ENCODE measurements at places on chromosomes 5 and 9.
A peak's percentile ranks its signal among the peaks of the same experiment; 100 is the strongest.

GRCh38 chr9:37986771-37987258 lies 82.2 kb downstream of the SHB start:
- DNase-seq, result no peak

GRCh38 chr5:10715605-10716290 lies 45.3 kb downstream of the DAP start:
- DNase-seq, result no peak

GRCh38 chr5:168609806-168610482 lies 30.8 kb upstream of the PANK3 start:
- no peak for DNase-seq

- DNase-seq, result no peak
These were observed 405.5 kb downstream of the PDE4D start for GRCh38 chr5:59487772-59488729.

GRCh38 chr9:130845901-130846481 lies 10.9 kb downstream of the ABL1 start:
- peak; percentile 32 for DNase-seq

GRCh38 chr5:59067956-59068656 lies 485.2 kb downstream of the RAB3C start:
- no peak for DNase-seq

DNA sequence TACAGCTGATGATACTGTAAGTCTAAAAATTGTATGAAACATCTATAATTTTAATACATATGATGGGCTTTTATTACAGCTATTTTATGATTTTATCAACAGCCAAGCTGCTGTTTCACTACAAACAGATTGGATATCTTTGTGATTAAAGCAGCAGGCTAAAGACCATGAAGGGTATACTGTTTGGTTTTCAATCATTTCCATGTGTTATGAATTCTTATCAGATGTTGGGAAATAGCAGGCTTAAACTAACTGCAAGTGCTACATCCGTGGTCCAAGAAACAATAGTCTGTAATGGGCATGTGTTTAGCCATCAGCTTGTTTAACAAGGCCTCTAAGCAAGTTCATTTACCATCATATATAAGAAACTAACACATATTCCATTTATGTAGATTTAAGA lies 107.5 kb downstream of the CWC27 start:
- peak; percentile 47 for DNase-seq

GRCh38 chr5:102701748-102702147 lies 53.4 kb upstream of the PAM start:
- no peak for DNase-seq

DNA sequence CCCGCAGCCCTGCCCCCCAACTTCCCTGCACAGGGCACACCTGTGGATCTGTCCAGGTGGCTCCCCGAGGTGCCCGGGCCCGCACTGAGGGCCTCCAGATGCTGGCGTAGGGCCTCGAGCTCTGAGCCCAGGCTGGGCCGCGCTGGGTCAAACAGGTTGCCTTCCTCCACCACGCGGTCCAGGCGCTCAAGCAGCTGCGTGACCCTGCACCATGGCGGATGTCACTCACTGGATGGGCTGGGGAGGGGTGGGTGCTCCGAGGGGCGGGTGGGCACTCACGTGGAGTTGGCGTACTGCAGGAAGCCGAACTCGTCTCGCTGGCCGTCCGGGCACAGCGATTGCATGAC lies 5.4 kb downstream of the ABCA2 start:
- DNase-seq, result no peak

DNA sequence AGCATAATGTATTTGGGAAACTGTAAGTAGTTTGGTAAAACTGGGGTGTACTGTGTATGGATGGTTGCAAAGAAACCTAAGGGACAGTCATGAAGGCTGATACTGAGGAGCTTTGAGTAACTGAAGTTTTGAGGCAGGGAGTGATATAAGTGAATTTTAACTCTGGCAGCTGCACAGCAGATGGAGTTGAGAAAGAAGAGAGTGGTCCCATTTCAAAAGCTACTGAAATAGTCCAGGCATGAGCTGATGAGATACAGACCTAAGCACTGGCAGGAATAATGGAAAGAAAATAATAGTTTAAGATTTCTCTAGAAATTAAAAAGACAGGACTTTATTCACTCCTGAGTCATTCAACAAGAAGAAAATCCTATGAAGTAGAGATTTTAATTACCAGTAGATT lies 232.0 kb downstream of the CHSY3 start:
- no peak for DNase-seq

DNA sequence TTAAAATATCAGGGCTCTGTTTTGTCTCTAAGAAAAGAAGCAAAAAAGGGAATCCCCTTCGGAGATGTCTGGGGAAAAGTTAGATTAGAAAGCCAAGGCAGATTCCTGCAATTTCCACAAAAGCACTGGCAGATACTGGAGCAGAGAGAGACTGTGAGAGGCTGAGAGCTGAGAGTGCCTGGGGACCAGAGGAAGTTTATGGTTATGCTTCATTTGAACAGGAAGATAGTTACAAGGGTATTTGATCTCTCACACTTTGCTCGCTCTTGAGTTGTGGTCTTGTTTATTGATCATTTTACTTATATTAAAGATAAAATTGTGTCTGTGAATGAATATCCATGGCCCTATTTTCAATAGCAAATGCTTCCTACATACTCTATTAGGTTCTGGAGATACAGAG lies 32.8 kb upstream of the FAM81B start:
- no peak for DNase-seq

GRCh38 chr5:78361631-78361993 lies 1.2 kb downstream of the SCAMP1 start:
- no peak for DNase-seq

DNA sequence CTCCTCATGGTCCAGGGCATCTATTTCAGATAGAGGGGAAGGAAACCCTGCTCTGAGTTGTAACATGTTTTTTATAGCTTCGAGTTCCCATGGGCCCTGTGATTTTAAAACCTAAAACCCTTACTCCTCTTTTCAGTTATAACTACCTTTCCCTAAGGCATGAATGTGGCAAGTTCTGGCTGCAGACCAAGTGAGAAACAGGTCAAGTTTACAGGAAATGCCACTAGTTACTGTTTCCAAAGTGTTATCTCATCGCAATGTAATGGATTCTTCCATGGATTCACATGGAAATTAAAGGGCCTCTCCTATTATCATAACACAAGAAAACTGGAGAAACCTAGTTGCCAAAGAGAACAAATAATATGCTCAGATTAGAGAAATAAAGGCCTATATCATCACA lies 574.5 kb upstream of the GRAMD2B start:
- DNase-seq, result no peak

GRCh38 chr5:146005723-146006122 lies 69.3 kb downstream of the SH3RF2 start:
- DNase-seq, result no peak

DNA sequence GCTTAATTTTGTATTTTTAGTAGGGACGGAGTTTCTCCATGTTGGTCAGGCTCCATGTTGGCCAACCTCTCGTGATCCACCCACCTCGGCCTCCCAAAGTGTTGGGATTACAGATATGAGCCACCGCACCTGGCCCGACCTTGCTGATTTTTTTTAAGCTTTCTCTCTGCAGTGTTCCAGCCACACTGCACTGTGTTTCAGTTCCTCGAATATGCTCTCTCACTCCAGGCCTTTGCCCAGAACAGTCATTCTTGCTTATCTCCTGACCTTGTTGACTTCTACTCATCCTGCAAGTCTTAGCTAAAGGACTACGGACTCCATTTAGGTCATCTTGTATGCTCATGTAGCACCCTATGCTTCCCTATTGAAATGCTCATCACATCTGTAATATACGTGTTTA lies 3.3 kb downstream of the SNAPC3 start:
- no peak for DNase-seq

GRCh38 chr9:132182314-132183091 lies 20.6 kb downstream of the NTNG2 start:
- DNase-seq, result peak; percentile 84

DNA sequence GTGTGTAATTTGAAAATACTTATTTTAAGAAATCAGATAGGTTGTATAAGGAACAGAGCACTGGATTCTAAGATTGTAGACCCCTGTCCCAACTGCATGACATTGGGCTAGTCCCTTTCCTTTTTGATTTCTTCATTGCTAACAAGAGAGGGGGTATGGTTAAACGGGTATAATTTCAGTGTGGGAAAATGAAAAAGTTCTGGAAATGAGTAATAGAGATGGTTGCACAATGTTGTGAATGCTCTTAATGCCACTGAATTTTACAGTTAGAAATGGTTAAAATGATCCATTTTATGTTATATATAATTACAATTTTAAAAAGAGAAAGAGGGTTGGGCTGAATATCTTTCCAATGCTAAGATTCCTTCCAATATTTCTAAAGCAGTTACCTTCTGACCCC lies 103.3 kb upstream of the LHFPL2 start:
- no peak for DNase-seq

- DNase-seq, result no peak
These were observed 105.5 kb downstream of the MACIR start for GRCh38 chr5:103364074-103364473.

GRCh38 chr9:84111726-84112125 lies 131.1 kb downstream of the RMI1 start:
- no peak for DNase-seq

- DNase-seq, result peak; percentile 36
These were observed 23.3 kb upstream of the TRIM14 start for GRCh38 chr9:98142182-98142907.

DNA sequence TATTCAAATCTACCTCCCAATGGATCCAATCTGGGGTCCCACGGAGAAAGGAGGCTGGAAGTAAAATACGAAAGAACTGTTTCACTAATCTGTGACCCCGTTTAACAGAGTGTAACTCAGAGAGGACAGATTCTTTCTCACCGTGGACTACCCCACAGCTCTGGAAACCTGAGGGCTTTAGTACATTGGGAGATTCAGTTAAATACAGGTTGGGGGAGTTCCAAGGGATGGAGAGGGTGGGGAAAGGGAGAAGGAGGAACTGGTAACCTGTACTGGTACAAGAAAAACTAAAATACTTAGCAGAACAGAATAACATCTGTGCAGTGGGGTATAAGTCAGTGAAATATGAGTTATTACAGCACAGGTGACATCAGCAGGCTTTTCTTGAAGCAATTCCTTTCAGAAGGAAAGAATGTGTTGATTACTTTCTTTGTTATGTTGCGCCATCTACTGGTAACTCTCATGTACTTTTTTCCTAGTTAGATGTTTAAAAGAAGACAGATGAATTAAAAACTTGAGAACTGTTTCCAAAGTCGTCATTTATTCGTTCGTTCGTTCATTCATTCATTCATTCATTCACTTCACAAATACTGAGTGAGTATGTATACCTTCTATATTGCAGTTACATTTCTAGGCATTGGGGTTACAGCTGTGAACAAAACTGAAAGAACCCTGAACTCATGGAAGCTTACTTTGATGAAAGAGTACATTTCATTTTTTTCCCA lies 30.0 kb upstream of the STOM start:
- peak; percentile 37 for DNase-seq

- DNase-seq, result no peak
These were observed 391.0 kb upstream of the IRX2 start for GRCh38 chr5:3142261-3143027.

DNA sequence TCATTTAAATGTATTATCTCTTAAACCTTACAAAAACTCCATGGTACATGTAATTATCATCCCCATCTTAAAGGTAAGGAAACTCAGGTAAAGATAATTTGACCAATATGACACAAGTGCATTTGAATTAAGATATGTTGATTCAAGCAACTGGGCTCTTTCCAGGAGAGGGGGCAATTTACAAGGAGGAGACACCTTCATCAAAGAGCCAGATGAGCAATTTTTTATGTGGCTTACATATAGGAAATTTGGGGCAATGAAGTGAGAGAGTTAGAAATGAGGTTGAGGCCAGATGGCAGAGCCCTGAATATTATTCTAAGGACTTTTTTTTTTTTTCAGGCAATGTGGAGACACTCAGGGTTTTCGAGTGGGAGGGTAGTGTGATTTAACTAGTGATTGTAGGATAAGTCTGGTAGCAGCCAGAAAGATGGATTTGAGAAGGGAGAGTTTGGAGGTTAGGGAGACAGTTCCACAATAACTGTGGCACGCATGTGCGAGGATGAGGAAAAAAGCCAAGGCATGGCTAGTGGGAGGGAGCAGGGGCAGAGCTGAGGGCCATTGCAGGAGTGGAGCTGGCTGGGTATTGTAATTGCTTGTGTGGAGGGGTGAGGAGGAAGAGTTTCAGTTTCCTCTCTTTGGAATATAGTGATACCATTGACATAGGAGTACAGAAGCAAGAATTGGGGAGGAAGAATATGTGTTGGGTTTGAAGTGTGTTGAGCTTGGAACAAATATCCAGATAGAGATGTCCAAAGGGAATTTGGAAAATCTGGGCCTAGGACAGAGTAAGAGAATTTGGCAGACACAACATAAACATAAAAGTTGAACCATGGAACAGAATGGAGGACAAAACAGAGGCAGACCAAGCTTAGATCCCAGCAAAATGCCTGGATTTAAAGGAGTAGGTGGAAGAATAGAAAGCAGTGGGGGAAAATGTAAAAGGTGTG lies 72.0 kb downstream of the ACTBL2 start:
- DNase-seq, result no peak

DNA sequence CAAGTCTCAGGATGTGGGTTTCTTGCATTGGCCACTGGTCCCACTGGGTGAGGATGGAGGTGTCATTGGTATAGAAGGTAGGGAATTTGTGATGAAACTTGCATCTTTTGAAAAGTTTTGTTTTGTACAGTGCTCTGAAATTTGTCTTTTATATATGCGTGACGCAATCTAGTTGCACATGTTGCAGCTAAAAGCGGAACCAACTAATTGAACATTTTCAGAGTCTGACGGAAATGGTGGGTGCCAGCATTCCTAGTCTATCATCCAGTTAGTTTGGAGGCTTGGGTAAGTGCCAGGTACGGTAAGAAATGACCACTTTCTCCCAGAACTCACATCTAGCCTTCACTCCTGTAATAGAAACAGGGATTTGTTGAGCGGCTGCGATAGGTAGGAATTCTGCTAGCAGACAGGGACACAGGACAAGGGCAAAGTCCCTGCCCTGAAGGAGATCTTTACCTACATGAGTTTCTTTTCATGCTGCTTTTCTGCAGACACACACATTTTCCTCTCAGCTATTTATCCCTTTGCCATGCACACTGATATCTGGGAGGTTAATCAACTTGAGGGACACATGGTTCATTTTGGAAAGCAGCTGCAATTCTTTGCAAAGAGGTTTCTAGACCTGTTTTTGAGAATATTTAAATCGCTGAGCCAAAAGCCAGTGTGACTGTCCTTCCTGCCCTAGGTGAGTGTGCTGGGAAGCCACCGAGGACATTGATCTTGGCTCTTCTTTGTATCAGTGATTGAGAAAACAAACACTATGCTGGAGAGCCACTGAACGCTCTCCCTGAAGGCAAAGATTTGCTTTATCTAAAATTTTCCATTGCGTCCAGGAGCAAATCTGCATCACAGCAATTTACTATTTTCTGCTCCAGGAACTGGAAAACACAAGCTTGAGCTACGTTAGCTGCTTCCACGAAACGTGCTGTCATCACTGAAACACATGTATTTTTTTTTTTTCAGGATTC lies 89.7 kb downstream of the DAP start:
- peak; percentile 55 for DNase-seq
